ENCODE measurements at places on chromosomes 7 and 10.

GRCh38 chr7:130341882-130342281 is 2.7 kb upstream of the CPA5 start:
- no peak for DNase-seq

DNA sequence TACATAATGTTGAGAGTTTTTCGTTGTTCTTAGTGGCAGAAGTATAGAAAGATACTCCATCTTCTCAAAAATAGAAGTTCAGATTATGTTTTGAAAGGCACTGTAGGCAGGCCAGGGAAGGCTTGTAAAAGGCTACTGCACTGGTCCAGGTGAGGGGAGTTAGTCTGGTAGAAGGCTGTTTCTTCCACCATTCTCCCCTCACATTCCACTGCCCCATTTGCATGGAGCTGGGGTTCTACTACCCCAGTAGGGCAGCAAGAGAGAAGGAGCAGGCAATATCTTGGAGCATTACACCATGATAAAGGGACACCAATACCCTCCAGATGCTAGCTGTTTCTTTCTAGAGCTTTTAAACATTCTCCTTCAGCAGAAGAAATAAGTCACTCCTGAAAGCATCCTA is 16.5 kb upstream of the SGMS1 start:
- no peak for DNase-seq

DNA sequence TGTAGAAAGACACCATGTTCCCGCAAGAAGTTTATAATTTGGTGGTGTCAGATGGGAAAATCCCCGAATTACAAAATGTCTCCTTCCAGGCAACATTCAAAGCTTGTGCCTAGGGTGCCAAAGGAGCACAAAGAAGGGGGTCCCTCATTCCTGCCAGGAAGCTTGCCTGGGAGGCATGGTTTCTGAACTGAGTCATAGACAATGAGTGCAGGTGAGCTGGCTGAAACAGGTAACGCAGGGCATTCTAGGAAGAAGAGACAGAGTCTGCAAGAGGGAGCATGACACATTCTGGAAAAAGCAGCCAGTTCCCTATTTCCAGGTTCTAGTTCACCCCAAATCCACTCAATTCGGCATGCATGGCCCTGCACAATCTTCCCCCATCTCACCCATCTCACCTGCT is 11.9 kb upstream of the CALU start:
- DNase-seq = no peak

GRCh38 chr7:149254181-149254858 is 7.7 kb upstream of the ZNF783 start:
- no peak for DNase-seq

DNA sequence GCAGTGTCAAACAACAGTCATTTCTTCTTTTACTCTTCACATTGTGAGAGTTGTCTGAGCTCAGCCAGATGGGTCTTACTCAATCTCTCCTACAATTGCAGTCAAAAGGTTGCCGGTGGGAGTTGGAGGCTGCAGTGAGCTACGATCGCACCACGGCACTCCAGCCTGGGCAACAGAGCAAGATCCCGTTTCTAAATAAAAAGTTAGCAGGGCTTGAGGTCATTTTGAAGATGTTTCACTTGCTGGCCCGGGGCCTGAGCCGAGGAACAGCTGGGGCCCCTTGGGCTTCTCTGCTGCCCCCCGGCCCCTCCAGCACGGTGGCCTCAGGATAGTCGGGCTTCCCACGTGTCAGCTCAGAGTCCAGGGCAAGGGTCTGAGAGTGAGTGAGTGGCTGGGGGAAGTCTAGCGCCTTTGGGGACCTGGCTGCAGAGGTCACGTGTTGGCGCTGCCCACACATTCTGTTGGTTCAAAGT is 40.4 kb downstream of the GTF2IRD1 start:
- DNase-seq = no peak

- DNase-seq = no peak
These were observed 43.9 kb downstream of the DOCK4 start for GRCh38 chr7:112162142-112162766.

- no peak for DNase-seq
These were observed 271.1 kb downstream of the SNX13 start for GRCh38 chr7:17669204-17669603.

GRCh38 chr10:78533776-78534175 is 500.1 kb downstream of the RPS24 start:
- no peak for DNase-seq

- no peak for DNase-seq
These were observed 23.6 kb downstream of the PIP4K2A start for GRCh38 chr10:22690614-22691431.

GRCh38 chr10:44087403-44087802 is 297.5 kb downstream of the CXCL12 start:
- no peak for DNase-seq

DNA sequence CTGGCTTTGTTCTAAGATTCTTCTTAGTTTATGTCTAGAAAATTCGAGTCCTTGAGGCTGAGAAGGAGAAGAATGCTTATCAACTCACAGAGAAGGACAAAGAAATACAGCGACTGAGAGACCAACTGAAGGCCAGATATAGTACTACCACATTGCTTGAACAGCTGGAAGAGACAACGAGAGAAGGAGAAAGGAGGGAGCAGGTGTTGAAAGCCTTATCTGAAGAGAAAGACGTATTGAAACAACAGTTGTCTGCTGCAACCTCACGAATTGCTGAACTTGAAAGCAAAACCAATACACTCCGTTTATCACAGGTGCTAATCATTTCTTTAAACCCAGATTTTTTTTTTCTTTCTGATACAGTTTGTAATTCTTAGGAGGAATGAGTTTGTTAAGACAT is 6.7 kb downstream of the CEP55 start:
- DNase-seq = no peak

- DNase-seq = no peak
These were observed 29.5 kb upstream of the ANKRD2 start for GRCh38 chr10:97543025-97543546.

GRCh38 chr7:16668049-16668858 is 22.3 kb downstream of the BZW2 start:
- no peak for DNase-seq

- no peak for DNase-seq
These were observed 11.3 kb downstream of the FERD3L start for GRCh38 chr7:19133886-19134285.

DNA sequence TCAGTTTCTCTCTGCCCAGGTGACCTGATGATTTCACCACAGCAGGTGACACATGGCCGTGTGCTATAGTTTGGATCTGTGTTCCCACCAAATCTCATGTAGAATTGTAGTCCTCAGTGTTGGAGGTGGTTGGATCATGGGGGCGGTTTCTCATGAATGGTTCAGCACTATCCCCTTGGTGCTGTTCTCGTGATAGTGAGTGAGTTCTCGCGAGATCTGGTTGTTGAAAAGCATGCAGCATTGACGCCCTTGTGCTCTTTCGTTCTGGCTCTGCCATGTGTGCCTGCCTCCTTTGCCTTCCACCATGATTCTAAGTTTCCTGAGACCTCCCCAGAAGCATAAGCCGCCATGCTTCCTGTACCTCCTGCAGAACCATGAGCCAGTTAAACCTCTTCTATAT is 85.2 kb upstream of the C1QL3 start:
- no peak for DNase-seq
